Stimulated activated CD4-positive, alpha-beta T cell treated with anti-CD3 and anti-CD28 coated beads, TNF-alpha, amount 100 ng/mL, for 1 hour (primary cell): ENCODE measurements at places on chromosomes 1 and 21.

- DNase-seq: no peak
Measured at GRCh38 chr1:223837206-223837605, 8.5 kb downstream of the TP53BP2 start.

DNA sequence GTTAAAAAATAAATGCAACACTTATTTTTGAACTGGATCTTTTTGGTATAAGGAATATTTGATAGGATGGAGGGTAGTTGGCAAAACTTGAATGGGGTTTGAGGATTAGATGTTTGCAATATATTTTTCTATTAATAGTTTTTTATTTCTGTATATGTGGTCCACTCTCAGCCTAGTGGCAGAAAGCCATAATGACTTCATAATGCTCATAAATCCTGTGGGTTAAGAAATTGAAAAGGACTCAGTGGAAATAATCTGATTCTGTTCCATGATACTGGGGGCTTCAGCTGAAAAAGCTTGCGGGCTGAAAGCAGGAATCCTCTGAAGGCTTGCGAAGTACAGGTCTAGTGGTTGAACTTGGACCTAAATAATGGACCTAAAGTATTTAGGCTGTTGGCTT, 1028.6 kb upstream of the PRMT6 start:
- no peak for DNase-seq

DNA sequence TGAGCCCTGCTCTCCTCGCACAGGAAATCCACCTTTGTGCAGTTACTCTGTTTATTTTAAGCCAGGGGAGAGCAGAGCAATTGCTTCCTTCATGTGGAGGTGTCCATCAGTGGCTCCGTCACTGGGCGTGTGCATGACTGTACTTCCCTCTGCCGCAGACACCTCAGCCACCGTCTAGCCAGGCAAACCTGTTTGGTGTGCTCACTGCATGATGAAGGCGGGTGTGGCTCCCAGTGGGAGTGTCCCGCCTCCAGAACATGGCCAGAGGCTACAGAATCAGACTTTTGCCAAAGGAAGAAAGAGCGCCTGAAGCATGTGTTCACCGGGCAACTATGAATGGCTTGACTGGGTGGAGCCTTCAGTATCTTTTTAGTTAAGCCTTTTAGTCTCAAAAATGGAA, 26.1 kb upstream of the LAMC2 start:
- no peak for DNase-seq

DNA sequence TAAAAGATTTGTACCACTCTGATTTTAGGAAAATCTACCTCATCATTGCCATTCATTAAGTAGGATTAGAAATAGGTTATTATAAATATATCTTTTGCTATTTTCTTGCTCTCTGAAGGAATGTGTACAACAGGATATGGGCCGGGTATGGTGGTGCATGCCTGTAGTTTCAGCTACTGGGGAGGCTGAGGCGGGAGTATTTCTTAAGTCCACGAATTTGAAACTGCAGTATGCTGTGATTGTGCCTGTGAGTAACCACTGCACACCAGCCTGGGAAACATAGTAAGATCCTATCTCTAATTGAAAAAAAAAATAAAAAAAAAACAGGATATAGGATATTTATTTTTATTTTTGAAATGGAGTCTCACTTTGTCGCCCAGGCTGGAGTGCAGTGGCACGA, 50.0 kb downstream of the CLIC4 start:
- no peak for DNase-seq

- no peak for DNase-seq
Measured at GRCh38 chr1:168811176-168811575, 82.2 kb upstream of the DPT start.

GRCh38 chr1:36855699-36856494, 178.4 kb downstream of the GRIK3 start:
- DNase-seq: no peak

GRCh38 chr1:25484096-25484495, 53.4 kb downstream of the MACO1 start:
- DNase-seq: no peak

DNA sequence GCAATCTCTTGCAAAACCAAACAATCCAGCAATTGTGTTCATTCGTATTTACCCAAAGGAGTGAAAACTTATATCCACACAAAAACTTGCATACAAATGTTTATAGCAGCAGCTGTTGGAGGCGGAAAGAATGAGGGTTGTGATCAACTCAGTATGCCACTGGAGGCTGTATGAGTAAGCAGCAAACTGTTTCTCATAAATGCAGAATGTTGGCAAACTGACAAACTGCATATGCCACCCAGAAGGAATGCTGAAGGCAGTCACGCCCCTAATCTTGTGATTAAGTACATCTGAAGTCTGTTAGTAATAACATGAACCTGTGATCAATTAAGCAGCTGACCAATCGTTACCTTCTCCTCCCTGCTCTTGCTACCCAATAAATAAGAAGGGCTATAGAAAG, 60.5 kb upstream of the CR2 start:
- DNase-seq: no peak

DNA sequence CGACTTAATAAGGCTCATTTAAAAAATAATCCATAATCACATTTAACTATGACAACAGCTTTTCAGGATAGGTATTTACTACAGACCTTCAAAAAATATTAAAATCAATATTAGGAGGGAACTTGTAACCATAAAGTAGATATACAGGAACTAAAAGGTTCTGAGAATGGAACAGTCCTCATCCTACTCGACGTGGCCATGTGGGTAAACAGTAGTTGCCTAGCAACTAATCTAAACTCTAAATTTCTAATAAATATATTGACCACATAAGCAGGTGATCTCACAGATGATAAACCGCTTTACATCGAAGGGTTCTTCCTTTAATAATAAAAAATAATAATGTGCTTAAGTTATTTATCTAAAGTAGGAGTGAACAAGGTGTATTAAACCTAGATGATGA, 7.9 kb downstream of the AKT3 start:
- no peak for DNase-seq

GRCh38 chr1:204442376-204443259, 31.0 kb upstream of the PPP1R15B start:
- no peak for DNase-seq

- DNase-seq: no peak
Measured at GRCh38 chr1:52111492-52111891, 30.4 kb upstream of the ZFYVE9 start.

GRCh38 chr1:201295861-201296260, 12.6 kb downstream of the PKP1 start:
- DNase-seq: no peak

- DNase-seq: no peak
Measured at GRCh38 chr1:201139756-201140155, 12.8 kb upstream of the ASCL5 start.

- DNase-seq: no peak
Measured at GRCh38 chr1:19165501-19165900, 44.6 kb downstream of the UBR4 start.

DNA sequence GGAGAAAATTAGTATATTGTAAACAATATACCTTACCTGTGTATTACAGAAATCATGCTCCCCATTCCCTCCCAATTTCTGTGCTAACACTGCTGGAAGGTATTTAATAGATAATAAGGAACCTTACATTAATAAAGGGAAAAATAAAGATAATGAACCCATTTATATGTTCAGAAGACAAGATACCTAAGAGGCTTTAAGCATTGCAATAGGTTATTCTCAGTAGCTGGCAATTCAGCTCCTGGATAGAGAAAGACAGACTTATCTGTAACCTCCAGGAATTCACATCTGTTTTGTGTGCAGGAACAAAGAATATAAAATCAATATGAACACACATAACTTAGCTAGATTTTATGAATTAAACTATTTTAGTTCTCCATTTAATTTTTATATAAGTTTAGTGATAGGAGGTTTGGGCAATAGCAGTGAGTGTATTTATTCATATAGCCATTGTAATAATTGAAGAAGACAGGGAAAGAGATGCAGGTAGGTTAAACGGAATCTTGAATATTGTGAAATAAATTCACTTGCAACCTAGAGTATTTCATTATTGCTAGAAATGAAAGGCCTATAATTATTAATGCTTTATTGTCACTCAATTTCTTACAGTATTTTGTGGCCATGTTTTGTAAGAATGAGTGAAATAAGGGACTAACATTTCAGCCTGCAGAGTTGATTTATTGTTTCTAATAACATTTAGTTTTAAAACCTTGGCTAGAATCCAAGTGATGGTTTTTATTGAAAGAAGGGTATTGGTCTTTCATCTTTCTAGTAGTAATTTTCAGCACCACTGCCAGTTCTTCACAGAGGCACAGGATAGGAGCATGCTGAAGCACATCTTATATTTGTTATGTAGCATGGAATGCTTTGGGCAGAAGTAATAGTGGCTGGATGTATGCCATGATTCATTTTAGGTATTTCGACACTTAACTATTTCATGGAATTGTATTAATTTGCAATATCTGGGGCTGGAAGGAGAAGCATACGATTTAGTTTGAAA, 1.5 kb downstream of the XPR1 start:
- DNase-seq: no peak

DNA sequence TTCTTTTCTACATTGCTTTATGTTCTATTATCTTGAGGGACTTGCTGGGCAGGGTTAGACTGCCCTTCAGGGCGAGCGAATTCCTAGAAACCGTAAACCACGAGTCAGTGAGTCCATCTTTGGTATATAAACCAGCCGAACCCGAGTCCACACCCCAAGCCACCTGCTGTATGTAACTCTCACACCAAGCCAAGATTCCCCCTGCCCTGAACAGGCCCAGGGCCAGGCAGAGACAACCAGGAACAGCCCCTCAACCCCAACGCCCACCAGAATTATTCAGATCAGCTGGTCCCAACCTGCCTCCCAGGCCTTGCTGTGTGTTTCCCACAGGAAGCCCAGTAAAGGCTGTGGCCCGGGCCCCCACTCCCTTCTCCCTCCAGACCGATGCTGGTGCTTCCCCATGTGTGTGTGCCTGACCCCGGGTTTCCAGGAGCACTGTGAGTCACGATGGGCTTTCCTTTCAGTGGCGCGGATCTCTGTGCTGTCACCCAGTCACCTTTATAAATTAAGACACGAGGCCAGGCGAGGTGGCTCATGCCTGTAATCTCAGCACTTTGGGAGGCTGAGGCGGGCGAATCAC, 17.1 kb downstream of the KIF17 start:
- no peak for DNase-seq

DNA sequence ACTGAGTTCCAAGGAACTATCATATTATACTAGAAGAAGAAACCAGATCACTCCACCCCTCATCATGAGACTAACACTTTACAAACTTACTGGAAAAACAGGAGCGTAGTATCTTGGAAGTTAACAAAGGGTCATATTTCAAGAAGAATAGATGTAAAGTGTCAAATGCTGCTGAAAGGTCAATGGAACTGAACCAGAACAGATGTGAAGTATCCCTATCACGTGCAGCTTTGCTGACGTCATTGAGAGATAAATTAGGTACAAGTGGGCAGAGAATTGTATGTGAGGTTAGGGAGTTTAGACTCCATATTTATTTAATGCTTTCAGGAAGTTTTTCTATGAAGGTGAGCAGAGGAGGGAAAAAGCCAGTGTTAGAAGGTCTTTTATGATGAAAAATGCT, 483.0 kb downstream of the NCAM2 start:
- DNase-seq: no peak

DNA sequence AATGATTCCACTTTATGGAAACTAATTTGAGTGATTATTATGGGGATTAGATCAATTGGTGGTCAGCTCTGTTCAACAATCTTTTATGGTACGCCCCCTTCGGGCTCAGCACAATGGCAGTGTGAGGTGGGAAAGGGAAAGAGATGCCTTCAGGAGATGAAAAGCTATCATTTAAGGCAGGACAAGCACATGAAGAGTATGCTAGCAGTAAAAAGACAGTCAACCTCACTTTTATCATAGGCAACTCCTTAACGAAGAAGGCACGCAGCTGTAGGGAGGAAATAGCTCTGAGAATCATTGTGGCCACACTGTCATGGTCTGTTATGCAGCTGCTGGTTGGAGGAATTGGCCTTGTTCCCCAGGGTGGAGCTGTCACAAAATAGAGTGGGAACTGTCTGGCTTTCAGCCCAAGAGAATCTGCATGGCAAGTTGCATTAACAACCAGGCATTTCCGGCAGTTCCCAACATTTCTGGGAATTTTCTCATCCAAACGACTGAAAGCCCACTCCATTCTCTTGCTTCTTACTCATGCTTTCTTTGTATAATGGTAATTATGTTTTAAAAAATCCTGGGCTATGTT, 54.4 kb upstream of the BCL10 start:
- DNase-seq: no peak

DNA sequence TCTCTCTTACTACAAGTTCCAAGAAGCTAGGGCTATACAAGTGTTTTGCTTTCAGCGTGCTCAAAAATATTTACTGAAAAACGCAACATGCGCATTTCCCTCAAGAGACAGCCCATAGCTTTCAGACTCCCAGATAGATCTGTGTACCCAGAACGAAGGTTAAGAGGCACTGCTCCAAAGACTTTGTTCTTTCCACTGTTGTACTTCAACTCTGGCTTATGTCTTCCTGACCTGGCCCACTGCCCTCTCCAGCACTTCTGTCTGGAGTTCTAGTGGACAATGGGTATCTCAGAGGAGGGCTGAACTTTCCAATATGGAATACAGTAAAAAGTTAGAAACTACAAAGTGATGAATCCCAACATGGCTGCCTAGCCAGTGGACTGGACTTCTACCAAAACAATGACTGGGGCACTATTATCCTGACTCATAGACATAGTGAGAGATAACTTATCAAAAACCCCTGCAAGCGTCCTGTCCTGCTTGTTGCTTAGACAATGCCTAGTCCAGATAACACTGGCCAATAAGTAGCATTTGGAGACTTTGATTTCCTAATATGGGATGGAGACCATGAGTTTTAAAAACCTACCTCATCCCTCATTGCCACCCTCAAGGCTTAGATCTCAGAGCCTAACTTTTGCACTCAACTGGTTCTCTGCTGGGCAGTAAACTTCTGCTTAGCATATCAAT, 8.8 kb upstream of the ADAR start:
- no peak for DNase-seq

DNA sequence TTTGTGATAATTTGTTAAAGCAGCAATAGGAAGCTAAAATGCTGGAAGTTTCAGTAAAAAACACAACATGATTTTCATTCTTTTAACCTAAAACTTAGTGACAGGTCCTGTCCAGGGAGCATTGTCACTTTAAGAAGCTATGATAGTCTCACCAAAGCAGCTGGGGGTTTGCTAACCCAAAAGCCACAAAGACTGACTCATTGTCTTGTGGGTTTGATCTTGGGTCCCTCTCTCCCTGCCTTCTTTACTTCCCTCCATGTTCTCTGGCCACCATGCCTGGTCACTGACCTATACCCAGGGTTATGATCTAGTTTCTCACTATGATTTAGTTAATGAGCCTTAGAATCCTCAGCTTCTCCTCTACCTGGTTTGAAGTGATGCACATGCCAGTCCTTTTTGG, 213.5 kb upstream of the PTGFR start:
- DNase-seq: no peak

DNA sequence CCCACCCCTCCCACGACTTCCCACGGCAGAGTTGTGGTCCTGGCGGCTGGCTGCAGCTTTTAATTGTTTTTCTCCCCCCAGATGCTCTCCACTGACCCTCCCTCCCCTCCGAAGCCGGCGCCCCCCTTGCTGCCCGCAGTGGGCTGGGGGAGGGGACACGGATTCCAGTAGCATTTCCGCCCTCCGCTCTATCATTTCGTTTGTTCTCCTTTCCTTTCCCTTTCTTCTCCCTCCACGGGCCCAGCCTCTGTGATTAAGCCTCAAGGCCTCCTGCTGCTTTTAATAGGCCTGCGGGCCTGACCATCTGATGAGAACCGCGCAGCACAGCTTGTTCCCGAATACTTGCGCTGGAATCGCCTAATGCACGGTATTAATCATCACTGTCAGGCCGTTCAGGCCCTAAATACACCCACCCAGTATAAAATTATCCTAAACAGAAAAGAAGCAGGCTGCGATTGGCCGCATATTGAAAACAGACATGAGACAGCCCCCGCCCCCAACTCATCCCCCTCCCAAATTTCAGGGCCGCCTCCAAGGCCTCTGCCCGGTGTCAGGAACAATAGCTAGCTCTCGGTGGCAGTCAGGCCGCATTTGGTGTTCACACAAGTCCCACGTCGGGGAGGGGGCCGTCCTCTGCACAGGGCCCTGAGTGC, 102.0 kb upstream of the ARHGEF16 start:
- DNase-seq: no peak
